Camera-type eye (tissue), 1 donor: ENCODE measurements at places on chromosomes 5 and 9. TPM values are rescaled to one million over a fixed set of nuclear protein-coding genes. Genes with fewer than 3 reads are reported as not detected.

RXRA gene
- 31.5 TPM for total RNA-seq

ANKRD31 gene
- 1.5 TPM for total RNA-seq

TNC gene
- total RNA-seq = 44.4 TPM

SLC22A4 gene
- total RNA-seq = 4.0 TPM

ROR2 gene
- 24.1 TPM for total RNA-seq

ANKRD34B gene
- total RNA-seq = not detected

C5orf34 gene
- 4.4 TPM for total RNA-seq

CATSPER3 gene
- total RNA-seq = not detected

TMEFF1 gene
- total RNA-seq = 29.2 TPM

RRAGA gene
- total RNA-seq = 55.7 TPM

GRPEL2 gene
- 26.8 TPM for total RNA-seq

NEUROG1 gene
- 5.9 TPM for total RNA-seq

FAM78A gene
- total RNA-seq = 3.8 TPM

ATG12 gene
- 85.8 TPM for total RNA-seq

OLFML2A gene
- 62.5 TPM for total RNA-seq

SOHLH1 gene
- 0.99 TPM for total RNA-seq

CAMLG gene
- total RNA-seq = 31.0 TPM

PFN3 gene
- not detected for total RNA-seq

PCDHGB5 gene
- 23.4 TPM for total RNA-seq

MSANTD3 gene
- 41.9 TPM for total RNA-seq

CAMK4 gene
- 28.8 TPM for total RNA-seq

PRR16 gene
- total RNA-seq = 5.5 TPM

TAF11L10 gene
- total RNA-seq = not detected

FOXD4L6 gene
- not detected for total RNA-seq

GAPT gene
- total RNA-seq = 0.77 TPM

TMEM174 gene
- not detected for total RNA-seq

TRIM36 gene
- total RNA-seq = 32.7 TPM

NTRK2 gene
- 70.8 TPM for total RNA-seq

SLC46A2 gene
- total RNA-seq = not detected
